ENCODE measurements at places on chromosomes 7 and 10. TPM values are rescaled to one million over a fixed set of nuclear protein-coding genes. Genes with fewer than 3 reads are reported as not detected.

DNA sequence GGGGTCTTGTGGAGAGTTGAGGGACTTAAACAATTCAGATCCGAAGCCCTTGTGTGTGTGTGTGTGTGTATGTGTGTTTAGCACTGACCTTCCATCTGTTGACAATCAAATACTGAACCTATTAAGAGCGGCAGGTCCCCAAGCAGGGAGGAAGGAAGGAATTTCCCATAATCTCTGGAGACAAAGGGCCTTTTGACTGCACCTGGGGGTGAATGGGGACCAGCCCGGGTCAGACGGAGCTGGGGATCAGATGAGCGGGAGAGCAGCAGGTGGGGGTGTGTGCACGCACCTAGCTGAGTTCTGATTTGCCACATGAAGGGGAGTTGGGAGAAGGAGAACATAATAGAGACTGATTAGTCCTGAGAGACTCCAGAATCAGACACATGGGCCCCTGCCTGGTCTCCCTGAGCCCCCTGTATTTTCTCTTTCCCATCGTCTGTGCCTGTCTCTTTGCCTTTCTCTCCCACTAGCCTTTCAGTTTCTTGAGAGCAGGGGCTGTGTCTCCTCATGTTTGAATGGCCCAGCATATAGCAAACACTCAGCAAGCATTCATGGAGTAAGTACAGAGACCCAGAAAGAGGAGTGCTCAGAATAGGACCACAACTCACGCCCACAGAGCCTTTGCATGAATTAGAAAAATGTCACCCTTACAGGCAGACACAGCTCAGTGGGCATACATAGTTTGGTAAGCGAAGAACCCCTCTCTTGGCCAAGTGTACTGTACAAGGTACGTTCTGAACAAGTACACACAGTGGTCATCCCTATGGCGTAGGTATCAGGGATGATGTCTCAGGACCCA is 288.3 kb upstream of the HABP2 start:
- H3K4me1 ChIP-seq: peaks cover 5% of the 10 kb centered on the region
- DNase-seq: no peak
- H3K4me3 ChIP-seq: no peak overlapping the region
- peaks cover 14% of the 10 kb centered on the region for H3K27me3 ChIP-seq
- no peak overlapping the region for H3K27ac ChIP-seq

- no peak overlapping the region for H3K27ac ChIP-seq
- DNase-seq: no peak
- no peaks in the 10 kb centered on the region for H3K27me3 ChIP-seq
- H3K4me1 ChIP-seq: no peaks in the 10 kb centered on the region
- H3K36me3 ChIP-seq: no peaks in the 10 kb centered on the region
- no peak overlapping the region for H3K4me3 ChIP-seq
Observed at GRCh38 chr10:120612756-120613155, 155.7 kb downstream of the PLPP4 start.

The AGMO gene
- total RNA-seq: 0.40 TPM

DNA sequence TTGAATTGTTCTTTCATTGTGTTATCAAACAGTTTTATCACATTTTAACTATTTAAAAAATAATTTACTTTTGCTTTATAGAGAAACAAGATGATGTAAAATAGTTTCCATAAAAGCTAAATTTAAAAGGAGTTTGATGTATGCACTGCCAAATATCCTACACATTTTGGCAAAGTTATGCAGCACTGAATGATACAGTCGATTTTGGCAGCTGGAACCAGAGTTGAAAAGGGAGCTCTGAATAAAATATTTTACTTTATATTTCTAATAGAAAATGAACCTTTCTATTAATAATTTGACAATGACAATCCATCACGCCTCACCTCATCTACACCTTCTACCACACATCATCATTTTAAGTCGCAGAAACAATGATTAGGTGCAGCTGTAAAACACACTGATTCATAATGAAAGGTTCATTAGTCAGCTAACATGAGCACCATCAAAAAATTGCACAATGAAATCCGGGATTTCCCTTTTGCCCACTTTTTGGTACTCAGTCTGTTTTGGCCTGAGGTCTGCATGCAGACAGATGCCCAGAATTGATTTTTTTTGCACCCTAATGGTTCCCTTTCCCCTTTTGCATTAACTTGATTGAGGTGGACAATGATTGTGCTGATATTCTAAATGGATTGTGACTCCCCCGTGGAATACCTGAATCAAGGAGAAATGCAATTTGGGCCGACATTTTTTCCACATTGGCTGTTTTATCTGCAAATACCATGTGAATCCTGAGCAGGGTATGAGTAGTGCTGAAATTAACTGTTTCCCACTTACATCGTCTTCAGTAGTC is 105.8 kb downstream of the THSD7A start:
- no peaks in the 10 kb centered on the region for H3K27me3 ChIP-seq
- H3K27ac ChIP-seq: no peak overlapping the region
- H3K36me3 ChIP-seq: no peaks in the 10 kb centered on the region
- H3K4me1 ChIP-seq: no peaks in the 10 kb centered on the region

The OR9A2 gene
- not detected for total RNA-seq

DNA sequence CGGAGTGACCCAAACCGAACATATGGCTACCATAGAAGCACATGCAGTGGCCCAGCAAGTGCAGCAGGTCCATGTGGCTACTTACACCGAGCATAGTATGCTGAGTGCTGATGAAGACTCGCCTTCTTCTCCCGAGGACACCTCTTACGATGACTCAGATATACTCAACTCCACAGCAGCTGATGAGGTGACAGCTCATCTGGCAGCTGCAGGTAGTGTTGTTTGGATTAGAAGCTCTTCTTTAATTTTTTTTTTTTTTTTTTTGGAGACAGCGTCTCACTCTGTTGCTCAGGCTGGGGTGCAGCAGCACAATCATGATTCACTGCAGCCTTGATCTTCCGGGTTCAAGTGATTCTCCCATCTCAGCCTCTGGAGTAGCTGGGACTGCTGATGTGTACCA is 45.8 kb downstream of the NRF1 start:
- H3K27ac ChIP-seq: no peak overlapping the region
- H3K4me1 ChIP-seq: no peaks in the 10 kb centered on the region
- H3K4me3 ChIP-seq: no peak overlapping the region
- no peaks in the 10 kb centered on the region for H3K27me3 ChIP-seq
- no peak for DNase-seq

GRCh38 chr7:47419471-47419870 is 162.4 kb downstream of the TNS3 start:
- no peak overlapping the region for H3K4me3 ChIP-seq
- peak; percentile 8 for DNase-seq
- H3K36me3 ChIP-seq: peaks cover 14% of the 10 kb centered on the region
- no peak overlapping the region for H3K27ac ChIP-seq
- peaks cover 4% of the 10 kb centered on the region for H3K4me1 ChIP-seq
- no peaks in the 10 kb centered on the region for H3K27me3 ChIP-seq

DNA sequence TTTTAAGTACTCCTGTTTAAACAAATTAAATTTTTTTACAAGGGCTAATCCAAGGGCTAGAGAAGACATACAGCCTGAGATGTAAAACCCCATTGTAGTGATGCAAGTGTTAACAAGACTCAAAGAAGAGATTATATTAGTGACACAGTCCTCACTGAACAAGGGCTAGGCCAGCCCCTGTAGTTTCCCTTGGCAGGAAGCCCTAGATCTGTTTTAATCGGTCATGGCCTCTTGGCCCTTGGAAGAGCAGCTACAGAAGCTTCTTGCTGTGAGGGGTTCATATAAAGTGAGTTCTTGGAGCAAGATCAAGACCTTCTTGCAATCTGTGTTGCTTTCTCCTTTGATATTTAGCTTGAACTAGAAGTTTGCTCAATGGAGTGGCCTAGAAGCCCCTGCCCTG is 1339.4 kb downstream of the XPNPEP1 start:
- H3K27ac ChIP-seq: no peak overlapping the region
- H3K4me3 ChIP-seq: no peak overlapping the region
- H3K4me1 ChIP-seq: no peaks in the 10 kb centered on the region
- H3K36me3 ChIP-seq: no peaks in the 10 kb centered on the region

The TAS2R3 gene
- 5.5 TPM for total RNA-seq

The CTAGE15 gene
- 0.30 TPM for total RNA-seq

The KCND2 gene
- total RNA-seq: 0.16 TPM

DNA sequence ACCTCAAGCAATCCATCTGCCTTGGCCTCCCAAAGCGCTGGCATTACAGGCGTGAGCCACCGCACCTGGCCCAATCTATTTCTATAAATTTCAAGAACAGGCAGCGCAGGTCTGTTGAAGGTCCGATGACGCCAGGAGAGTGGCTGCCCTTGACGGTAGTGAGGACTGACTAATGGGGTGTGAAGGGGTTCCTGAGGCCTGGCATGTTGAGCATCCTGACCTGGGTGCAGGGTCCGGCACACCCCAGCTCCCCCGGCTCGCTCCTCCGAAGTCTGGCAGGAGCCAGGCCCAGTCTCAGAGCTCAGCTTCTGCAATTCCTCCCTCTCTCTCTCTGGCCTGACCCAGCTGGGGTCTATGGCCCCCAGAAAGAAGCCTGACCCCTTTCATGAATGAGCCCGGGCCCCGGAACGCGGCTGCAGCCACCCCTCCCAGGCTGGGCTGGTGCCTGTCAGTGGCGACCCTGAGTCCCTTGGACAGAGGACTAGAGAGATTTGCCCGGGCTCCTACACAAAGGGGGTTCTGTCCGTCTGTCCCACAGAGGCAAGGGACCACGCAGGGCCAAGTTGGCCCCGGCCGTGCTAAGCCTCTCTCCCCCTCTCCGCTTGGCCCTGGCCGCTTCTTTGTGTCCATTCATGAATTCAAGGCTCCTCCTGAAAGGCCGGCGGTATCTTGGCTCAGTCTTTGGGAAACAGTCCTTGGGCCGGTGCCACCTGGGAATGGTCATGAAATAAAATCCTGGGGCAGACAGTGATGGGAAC is 18.8 kb downstream of the MMD2 start:
- no peaks in the 10 kb centered on the region for H3K36me3 ChIP-seq
- no peak for DNase-seq
- no peak overlapping the region for H3K4me3 ChIP-seq
- no peak overlapping the region for H3K27ac ChIP-seq
- peaks cover 6% of the 10 kb centered on the region for H3K27me3 ChIP-seq
- no peaks in the 10 kb centered on the region for H3K4me1 ChIP-seq

DNA sequence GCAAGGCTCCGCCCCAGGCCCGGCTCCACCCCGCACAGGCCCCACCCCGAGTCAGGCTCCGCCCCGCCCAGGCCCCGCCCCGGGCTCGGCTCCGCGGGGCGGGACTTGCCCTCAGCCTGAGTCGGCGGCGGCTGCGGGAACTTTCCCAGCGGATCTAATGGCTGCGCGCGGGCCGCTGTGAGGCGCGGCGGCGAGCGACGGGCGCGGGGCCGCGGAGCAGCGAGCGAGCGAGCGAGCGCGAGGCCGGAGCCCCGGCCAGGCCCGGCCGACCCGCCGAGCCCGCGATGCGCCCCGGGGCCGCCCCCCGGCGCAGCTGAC is at the start of gene INPP5A:
TSS of gene INPP5A (plus strand) at position 104 of the 318 bp plus-strand sequence. CDS start 310 bp downstream, outside the sequence.
- H3K4me3 ChIP-seq: peak within 1 kb of the TSS; percentile 65
- H3K27ac ChIP-seq: peak within 1 kb of the TSS; percentile 79
- DNase-seq: no peak
- H3K36me3 ChIP-seq: no peaks in the 10 kb centered on the region
- H3K27me3 ChIP-seq: no peaks in the 10 kb centered on the region
- H3K4me1 ChIP-seq: peaks cover 60% of the 10 kb centered on the region

The NOM1 gene
- total RNA-seq: 18.8 TPM

GRCh38 chr7:29921404-29922010 is 68.1 kb downstream of the SCRN1 start:
- peaks cover 8% of the 10 kb centered on the region for H3K36me3 ChIP-seq
- H3K4me1 ChIP-seq: no peaks in the 10 kb centered on the region
- no peak overlapping the region for H3K4me3 ChIP-seq
- H3K27me3 ChIP-seq: no peaks in the 10 kb centered on the region
- H3K27ac ChIP-seq: no peak overlapping the region
- DNase-seq: no peak

The HGF gene
- total RNA-seq: 0.47 TPM

DNA sequence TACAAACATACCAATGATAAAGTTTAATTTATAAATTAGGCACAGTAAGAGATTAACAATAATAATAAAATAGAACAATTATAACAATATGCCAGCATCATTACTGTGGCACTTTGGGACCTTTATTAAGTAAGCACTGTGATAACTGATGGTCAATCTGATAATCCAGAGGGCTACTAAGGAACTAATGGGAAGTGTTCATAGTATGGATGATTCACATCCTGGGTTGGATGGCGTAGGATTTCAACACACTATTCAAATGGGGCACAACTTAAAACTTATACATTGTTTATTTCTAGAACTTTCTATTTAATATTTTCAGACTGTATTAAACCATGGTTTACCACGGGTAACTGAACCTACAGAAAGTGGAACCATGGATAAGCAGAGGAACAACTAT is 90.8 kb downstream of the KIF20B start:
- H3K4me1 ChIP-seq: no peaks in the 10 kb centered on the region
- H3K36me3 ChIP-seq: no peaks in the 10 kb centered on the region
- H3K27me3 ChIP-seq: no peaks in the 10 kb centered on the region
- no peak overlapping the region for H3K4me3 ChIP-seq
- H3K27ac ChIP-seq: no peak overlapping the region
- DNase-seq: no peak

- no peaks in the 10 kb centered on the region for H3K36me3 ChIP-seq
- peaks cover 34% of the 10 kb centered on the region for H3K4me1 ChIP-seq
- H3K4me3 ChIP-seq: no peak overlapping the region
- H3K27ac ChIP-seq: peak overlapping the region; percentile 64
- DNase-seq: no peak
- H3K27me3 ChIP-seq: no peaks in the 10 kb centered on the region
Observed at GRCh38 chr10:30862486-30862885, 169.2 kb downstream of the ZNF438 start.

- H3K4me3 ChIP-seq: no peak overlapping the region
- H3K27ac ChIP-seq: no peak overlapping the region
- H3K36me3 ChIP-seq: peaks cover 49% of the 10 kb centered on the region
- H3K4me1 ChIP-seq: peaks cover 20% of the 10 kb centered on the region
- DNase-seq: no peak
Observed at GRCh38 chr7:95583834-95584621, 12.3 kb downstream of the PDK4 start.

The TPST1 gene
- total RNA-seq: 5.2 TPM

DNA sequence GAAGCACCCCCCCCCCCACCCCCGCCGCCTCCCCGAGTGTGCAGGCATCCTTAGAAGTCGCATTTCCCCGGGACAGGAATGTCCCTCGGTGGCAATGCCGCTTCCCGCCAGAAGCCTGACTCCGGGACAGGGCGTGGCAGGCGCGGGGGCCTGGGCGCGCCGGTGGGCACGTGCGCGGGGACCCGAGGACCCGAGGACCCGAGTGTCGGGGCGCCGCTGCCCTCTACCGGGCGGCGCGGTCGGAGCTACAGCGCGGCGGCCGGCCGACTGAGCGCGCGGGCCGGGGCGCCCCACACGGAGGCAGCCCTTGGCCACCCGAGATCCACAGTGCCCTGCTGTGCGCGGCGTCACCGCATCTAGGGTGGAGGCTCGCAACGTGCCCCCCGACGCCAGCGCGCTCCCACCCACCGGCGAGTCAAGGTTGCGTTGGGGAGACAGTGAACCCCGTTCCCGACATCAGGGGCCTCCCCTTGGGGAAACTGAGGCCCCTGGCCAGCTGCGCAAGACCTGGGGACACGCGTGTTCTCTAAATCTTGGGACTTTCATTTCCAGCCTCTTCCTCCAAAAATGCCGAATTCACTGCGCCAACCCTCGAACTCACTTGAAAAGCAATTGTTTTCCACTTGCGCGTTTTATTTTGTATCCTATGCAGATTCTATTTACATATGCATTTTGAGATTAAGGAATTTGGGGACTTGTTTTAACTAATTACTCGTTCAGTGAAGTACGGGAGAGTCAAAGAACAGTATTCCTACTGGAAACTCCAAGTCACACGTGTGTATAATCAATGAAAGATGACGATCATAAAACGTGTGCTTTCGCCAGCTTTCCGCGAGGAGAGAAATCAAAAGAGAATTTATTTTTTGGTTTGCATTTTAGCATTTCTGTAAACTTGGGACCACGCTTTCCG is 3.1 kb upstream of the CUX1 start:
- H3K27ac ChIP-seq: no peak overlapping the region
- peak overlapping the region; percentile 60 for H3K4me3 ChIP-seq
- peaks cover 40% of the 10 kb centered on the region for H3K4me1 ChIP-seq
- no peaks in the 10 kb centered on the region for H3K36me3 ChIP-seq
